ENCODE measurements at places on chromosomes 4 and X. TPM values are rescaled to one million over a fixed set of nuclear protein-coding genes. Genes with fewer than 3 reads are reported as not detected.

HTN3 gene
- not detected for total RNA-seq

GRCh38 chr4:147683188-147683591, 773 bp downstream of the PRMT9 start:
- peak; percentile 44 for DNase-seq
- peak overlapping the region; percentile 66 for H3K27ac ChIP-seq
- H3K4me3 ChIP-seq, result peak overlapping the region; percentile 94
- no peaks in the 10 kb centered on the region for H3K4me1 ChIP-seq
- H3K36me3 ChIP-seq, result no peaks in the 10 kb centered on the region
- H3K27me3 ChIP-seq, result no peaks in the 10 kb centered on the region

SUPT20HL2 gene
- total RNA-seq, result not detected

FDCSP gene
- total RNA-seq, result 0.50 TPM

GRCh38 chr4:188619456-188620149, 480.4 kb downstream of the TRIML1 start:
- no peak overlapping the region for H3K4me3 ChIP-seq
- H3K4me1 ChIP-seq, result no peaks in the 10 kb centered on the region
- DNase-seq, result no peak
- H3K27ac ChIP-seq, result no peak overlapping the region
- no peaks in the 10 kb centered on the region for H3K36me3 ChIP-seq

DNA sequence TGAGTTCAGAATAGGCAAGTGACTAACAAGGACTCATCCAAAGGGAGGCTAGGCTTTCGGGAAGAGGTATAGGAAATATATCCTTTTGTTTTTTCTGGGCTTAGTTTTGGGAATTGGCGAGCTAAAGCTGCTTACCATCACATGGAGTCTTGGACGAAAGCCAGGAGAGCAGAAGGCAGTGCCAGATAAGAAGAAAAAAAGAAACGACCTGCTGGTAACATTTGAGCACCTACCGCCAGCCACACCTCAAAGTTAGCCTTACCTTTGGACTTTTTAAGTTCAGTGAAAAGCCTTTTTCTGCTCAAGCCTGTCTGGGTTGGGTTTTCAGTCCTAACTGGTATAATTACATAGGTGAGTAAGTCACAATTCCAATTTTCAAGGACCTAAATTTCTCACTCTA, 85.1 kb upstream of the LCORL start:
- H3K4me3 ChIP-seq, result no peak overlapping the region
- no peak overlapping the region for H3K27ac ChIP-seq
- no peaks in the 10 kb centered on the region for H3K4me1 ChIP-seq

- no peaks in the 10 kb centered on the region for H3K27me3 ChIP-seq
- H3K27ac ChIP-seq, result no peak overlapping the region
- no peak for DNase-seq
Measured at GRCh38 chr4:153771046-153771445, 11.2 kb upstream of the RNF175 start.

SPIN2B gene
- total RNA-seq, result 13.7 TPM
